ENCODE measurements at places on chromosomes 5 and 9. TPM values are rescaled to one million over a fixed set of nuclear protein-coding genes. Genes with fewer than 3 reads are reported as not detected.
A peak's percentile ranks its signal among the peaks of the same experiment; 100 is the strongest.

Gene PCDHA2
- not detected for total RNA-seq

Gene ANKHD1
- total RNA-seq, result 61.2 TPM

Gene ITGA2
- total RNA-seq, result 204 TPM

Gene CA9
- 0.50 TPM for total RNA-seq

DNA sequence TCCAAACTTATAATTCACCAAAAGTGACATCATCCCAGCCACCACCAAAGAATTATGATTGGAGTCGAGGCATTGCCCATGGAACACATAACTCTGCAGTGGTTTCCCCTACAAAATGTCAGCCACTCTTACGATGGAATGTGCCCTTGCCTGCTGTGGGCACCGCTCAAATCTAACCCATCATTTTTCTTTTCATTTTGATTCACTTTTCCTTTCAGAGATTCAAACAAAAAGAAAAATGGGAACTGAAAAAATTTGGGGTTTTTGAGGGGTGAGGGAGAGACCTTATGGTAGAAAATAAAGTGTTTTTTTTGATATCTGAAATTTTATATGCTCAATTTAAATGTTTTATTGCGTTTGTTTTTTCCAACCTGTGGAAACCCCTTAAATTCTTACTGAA lies 28.1 kb downstream of the SMARCA2 start:
- no peak for DNase-seq

DNA sequence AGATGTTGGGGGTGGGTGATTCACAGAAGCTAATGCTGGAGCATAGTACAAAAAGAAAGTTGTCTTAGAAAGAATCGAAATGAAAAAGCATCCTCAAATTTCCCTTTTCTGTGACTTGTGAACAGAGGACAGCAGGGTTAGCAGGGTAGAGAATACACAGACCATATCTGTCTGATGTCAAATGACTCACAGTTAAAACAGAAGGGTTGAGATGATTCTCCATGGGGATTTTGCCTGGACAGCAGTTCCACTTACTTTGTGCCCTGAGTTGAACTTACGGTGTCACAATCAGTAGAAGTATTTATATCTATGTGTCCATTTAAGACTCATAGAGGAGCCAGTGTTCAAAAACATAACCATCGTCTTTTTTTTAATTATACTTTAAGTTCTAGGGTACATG lies 801.6 kb downstream of the KCTD16 start:
- DNase-seq, result no peak

DNA sequence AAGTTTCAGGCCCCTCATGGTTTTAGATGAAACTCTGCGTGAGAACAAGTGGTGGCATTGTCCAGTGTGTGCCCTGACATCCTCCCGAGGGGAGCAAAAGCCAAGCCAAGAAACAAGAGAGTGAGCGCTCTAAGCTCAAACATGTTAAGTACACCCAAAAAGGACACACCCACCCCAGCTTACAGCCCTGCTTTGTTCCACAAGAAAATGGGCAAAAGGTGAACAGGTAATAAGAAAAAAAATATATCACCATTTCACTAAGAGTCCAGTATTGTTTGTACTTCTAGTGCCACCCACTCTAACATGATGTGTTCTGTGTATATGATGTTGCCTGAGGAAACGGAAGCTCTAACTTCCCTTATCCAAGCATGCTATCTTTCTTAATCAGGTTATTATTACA lies 278.2 kb downstream of the SLIT3 start:
- peak; percentile 46 for DNase-seq

DNA sequence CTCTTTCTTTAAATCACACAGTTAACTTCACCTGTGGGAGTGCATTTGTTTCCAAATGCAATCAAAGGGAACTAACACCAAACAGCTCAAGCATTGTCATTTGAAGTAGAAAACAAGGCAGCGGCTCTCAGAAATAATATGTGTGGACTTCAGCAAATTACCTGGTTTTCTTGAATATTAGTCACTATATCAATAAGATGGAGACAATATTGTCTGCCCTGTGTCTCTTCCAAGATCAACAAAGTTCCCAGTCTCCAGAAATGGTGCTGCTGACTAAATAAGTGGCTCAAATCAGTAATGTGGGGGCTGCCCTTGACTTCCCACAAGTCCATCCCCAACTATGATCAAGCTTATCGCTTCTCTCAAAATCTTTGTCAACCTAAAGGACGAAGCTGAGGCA lies 53.1 kb upstream of the CEMIP2 start:
- no peak for DNase-seq

GRCh38 chr5:43042176-43042625 lies 2.1 kb upstream of the ANXA2R start:
- DNase-seq, result peak; percentile 78

DNA sequence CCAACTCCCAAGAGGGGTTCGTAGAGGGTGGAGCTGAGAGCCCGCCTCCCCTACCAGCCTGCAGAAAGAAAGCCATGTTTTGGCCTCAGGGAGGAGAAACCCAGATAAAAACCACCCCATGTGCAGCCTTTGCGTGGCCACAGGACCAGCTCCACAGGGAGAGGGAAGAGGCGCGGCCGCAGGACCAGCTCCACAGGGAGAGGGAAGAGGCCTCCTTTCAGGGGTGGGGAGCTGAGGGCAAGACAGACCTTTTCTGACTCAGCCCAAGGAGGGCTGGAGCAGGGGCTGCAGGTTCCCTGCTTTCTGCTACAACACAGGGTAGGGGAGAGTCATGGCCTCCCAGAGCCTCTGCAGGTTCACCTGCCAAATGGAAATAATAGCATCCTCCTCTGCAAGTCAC lies 37.6 kb upstream of the KCNMB1 start:
- no peak for DNase-seq

DNA sequence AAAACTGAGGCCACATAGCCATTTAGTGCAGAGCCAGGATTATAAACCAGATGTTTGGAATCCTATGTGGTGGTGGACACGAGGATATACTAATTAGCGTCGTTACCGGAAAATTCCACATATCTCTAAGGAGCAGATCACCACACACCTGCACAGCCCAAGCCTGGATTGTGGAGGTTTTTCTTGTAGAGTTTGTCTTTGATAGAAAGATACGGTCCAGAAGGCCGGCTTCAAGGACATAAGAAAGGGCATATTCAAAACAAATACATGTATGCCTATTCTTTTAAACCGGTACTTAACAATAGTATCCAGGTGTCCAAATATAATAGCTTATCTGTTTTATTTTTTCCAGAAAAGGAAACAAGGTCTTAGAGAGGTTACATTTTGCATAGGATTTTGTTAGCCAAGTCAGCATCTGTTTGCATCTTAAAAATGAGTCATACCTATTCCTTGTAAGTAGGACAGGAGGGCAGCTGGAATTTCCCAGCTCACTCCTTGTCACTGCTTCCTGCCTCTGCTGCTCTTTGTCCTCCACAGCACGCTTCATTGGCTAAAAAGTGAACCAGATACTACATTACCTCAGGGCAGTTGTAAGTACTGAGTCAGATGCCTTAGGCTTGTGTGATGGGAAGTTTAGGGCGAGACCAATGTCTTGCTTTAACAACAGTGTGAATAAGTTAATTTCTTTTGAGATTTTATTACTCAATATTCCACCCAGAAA lies 3.6 kb downstream of the TMC1 start:
- DNase-seq, result peak; percentile 100

DNA sequence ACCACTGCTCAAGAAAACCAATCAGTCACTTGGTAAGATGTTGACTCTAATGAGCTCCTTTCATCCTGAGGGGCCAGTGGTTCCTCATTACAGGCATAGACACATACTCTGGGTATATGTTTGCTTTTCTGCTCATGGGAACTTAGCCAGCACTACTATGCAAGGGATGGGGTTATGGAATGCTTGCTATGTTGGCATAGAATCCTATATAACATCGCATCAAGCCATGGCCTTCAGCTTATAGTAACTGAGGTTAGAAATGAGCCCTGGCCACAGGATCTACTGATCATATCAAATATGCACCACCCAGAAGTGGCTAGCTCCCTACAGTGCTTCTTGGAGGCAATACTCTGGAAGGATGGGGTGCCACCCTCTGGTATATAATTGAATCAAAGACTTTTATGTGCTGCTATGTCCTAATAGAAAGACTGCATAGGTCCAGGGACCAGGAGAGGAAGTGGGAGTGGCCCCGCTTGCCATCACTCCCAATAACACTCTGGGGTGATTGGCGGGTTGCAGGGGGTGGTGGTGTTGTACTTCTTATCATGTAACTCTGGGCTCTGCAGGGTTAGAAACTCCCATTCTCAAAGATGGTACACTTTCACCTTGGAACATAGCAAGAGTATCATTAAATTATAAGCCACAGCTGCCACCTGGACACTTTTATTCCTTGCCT lies 70.3 kb downstream of the ZNF366 start:
- no peak for DNase-seq

DNA sequence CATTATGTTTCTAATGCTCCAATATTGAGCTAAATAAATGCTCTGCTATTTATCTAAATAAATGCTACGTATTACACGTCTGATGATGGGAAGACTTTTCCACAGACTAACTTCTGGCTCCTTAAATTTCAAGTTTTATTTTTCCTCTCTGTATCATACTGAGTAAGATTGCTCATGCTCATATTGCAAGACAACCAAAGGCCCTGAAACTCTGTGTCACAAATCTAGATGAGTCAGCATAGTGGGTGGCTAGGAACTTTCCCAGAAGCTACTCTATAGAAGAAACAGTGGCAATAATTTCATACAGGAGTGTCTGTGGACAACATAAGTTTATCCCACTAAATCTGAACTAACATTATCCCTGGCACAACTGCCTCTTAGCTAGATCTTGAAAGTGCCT lies 53.0 kb upstream of the RFX3 start:
- DNase-seq, result peak; percentile 83

DNA sequence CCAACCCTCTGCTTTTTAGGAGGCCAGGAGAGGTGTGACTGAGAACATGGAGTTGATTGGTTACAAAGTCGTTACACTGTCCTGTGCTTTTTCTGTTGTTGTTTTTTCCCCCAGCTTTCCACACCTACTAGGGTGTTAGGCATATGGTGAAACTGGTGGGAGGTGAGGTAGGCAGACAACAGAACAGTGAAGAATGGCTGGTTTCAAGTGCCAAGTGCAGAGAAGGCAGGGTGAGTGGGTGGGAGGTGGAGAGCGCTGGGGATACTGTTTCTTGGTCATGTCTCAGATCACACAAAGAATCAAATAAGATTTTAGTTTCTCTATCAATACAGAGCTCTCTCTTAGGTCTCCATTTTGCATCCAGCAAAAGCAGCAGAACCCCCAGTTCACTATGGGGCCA lies 2.2 kb upstream of the SPTAN1 start:
- no peak for DNase-seq

GRCh38 chr5:158349987-158350386 lies 491.0 kb upstream of the CLINT1 start:
- no peak for DNase-seq

- DNase-seq, result peak; percentile 56
These were observed 86.6 kb upstream of the ANKH start for GRCh38 chr5:14958188-14958587.

DNA sequence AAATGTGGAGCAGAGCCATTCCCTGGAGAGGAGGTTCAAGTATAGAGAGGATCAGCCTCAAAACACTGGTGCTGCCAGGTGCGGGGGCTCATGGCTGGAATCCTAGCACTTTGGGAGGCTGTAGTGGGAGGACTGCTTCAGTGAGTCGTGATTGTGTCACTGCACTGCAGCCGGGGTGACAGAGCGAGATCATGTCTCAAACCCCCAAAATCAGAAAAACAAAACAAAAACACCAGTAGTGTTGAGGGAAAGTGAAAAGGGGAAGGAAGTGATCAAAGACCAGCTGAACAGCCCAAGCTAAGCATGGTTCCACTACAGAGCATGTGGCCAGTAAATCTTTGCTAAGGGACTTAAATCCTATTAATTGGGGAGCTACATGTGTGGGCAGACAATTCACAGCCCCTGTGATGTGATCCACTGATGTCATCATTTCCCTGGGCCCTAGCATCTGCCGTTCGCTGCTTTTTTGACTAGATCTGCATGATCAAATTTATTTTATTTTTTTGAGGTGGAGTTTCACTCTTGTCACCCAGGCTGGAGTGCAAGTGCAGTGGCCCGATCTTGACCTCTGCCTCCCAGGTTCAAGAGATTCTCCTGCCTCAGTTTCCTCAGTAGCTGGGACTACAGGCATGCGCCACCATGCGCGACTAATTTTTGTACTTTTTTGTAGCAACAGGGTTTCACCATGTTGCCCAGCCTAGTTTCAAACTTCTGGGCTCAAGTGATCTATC lies 2.7 kb upstream of the PCBD2 start:
- no peak for DNase-seq

DNA sequence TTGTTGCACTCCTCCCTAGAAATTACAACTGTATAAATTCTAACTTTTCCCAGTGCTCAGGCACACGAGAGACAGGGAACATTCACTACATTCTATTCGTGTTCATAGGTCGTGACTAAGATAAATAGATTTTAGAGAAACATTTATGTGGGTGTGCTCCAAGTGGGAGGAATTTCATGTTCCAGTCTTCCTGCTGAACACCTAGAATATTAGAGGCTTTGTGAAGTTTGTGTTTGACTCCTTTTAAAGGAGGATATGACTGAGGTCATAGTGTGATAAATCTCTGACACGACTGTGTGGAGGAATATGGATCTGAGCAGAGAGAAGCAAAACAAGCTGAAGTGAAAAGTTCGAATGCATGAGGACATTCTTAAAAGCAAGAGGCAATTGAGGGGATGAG lies 355.3 kb downstream of the ZSWIM6 start:
- DNase-seq, result peak; percentile 31

DNA sequence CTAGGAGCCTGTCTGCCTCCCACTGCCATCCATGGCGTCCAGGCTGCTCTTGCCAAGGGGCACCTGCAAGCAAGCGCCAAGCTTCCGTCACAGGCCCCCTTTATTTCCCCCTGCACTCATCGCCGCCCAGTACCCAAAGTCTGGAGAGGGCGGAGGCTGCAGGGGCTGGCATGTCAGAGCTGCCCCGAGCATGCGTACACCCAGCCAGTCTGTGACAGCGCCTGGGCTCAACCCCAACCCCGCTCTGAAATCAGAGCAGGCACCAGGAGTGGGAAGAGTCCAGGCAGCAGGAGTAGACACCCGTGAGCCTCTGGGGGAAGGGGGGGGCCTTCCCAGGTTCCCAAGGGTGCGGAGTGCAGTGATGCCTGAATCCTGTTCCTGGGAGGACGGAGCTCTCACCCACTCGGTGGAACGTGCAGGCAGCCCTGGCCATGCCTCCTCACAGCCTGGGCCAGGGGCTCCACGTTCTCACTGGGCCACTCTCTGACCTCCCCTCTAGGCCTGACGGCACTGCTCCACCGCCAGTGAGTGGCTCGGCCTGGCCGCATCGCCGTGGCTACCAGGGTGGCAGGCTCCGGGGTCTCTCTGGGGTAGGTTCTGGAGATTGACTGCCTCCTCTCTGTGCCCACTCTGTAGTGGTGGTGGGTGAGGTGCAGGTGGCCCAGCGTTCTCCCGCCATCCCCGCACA lies 469.0 kb downstream of the CDH9 start:
- no peak for DNase-seq
